ENCODE measurements at places on chromosomes 5 and 9.

GRCh38 chr5:136620621-136621020, 255.3 kb upstream of the TRPC7 start:
- DNase-seq: no peak

DNA sequence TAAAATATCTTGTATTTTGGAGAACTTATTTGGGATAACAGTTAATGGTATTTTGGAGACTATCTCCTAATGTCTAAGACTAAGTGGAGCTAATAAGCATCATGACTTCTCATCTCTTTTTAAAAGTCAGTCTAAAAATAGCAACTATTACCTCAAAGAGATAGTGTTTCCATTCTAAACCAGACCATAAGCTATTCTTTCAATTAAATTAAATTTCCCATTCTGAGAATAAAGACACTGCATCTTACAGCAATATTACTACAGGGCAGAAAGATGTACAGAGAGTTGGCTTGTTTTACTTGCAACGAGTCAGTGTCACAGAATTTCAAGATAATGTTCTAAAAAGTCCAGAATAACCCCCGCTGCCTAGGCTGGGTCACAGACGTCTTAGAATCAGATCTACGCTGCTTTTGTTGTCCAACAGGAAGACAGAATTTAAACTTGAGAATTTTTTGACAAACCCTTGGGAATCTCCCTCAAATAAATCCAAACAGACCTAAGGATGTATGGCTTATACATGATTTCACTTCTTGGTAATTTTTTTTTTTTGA, 98.9 kb downstream of the USP20 start:
- peak; percentile 38 for DNase-seq

GRCh38 chr5:148861088-148861487, 34.7 kb downstream of the ADRB2 start:
- DNase-seq: no peak

- no peak for DNase-seq
Measured at GRCh38 chr9:129323999-129324553, 146.0 kb upstream of the IER5L start.

GRCh38 chr5:76818844-76819831, at the start of gene F2RL1:
Gene F2RL1, plus strand, starts transcription at chr5:76819030. Its CDS starts 153 bp downstream, at chr5:76819183.
- DNase-seq: peak; percentile 54

DNA sequence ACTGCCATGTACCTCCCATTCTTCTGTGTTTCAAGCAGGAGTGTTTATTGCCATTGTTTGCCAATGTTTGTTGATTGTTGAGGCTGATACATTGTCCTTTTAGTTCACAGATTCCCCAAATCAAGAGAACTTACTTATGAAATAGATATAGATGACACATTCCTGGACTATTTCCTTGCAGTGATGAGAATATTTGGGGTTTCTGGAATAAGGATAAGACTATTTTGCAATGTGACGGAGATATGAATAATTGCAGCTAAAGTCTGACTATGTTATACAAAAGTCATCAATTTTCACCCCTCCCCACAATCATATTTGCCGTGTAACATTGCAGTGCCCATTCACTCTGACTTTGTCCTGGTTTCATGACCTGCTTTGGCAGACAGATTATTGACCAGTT, 460.8 kb downstream of the CDH10 start:
- peak; percentile 27 for DNase-seq

DNA sequence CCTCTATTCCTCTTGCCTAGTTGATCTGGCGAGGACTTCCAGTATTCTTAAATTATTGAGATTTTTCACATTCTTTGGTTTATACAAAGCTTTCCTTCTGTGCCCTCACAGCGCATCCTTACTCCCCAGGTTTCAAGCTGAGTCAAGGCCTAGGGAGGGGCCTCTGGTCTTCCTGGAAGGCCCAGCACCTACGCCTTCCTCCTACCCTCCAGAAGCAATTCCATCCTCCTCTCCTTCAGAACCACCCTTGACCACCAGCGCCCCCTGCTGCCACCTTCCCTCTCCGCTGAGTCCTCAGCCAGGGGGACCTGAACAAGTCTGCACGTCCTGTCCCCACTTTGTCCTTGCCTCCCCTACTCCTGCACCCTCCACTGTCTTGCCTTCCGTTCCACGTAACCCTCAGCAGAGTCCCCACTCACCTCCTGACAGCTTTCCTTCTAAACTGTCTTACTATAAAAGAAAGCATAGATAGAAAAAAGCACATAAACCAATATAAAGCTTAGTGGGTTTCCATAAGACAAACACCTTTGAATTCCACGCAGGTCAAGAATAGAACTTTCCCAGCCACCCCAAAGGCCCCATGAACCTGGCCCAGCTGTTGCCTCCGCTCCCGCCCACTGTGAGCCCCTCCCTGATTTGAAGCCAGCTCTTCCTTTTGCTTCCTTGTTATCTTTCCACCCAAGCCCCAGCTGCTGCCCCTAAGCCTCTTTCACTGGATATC, 63.0 kb upstream of the CTSL start:
- peak; percentile 72 for DNase-seq

DNA sequence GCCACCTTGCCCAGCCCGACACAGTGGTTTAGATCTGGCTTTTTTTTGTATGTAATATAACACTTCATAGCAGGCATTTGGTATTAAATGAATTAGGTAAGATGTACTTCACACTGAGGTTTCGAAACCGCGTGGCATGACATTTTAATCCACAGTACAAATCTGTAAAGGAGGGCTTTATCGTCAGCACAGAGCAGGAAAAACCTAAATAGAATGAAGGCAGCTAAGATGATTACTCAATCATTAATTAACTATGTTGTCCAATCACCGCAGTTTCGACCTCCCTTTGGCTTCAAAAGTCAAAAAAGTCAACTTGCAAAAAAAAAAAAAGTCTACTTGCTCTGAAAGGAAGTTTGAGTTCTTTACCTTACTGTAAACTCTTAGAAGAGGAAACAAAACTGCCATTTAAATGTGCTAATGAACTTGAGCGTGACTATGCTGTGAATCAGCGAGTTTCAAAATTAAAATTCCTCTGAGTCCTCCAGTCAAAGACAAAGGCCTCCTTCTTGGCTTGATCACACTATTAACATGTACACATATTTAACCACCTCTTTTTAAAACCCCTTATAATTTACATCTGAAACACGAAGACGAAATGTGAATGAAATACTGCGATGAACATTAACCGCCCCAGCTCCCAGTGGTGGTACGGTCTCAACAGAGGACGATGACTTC, 698 bp upstream of the SEC24A start:
- DNase-seq: peak; percentile 67

GRCh38 chr9:114852050-114852594, 46.3 kb upstream of the TNFSF15 start:
- peak; percentile 93 for DNase-seq

GRCh38 chr9:114433086-114433485, 45.3 kb upstream of the AKNA start:
- DNase-seq: no peak

GRCh38 chr5:115977988-115978387, 15.7 kb downstream of the LVRN start:
- peak; percentile 75 for DNase-seq

DNA sequence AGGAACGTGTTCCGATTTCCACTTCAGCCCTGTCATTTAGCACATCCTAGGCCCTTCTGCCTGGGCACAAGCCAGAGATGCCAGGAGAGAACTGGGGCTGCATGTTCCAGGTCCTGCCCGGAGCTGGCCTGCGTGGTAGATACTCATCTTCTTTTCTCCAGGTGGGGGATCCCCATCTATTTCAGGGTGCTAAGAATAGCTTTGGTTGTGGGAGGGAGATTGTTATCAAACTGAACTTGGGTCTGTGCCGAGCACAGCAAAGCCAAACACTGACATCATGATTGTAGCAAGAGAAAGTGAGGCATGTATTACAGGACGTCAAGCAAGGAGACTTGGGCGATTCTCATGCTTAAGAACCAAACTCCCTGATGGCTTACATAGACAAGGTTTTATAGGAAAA, 18.2 kb downstream of the C9orf153 start:
- no peak for DNase-seq

DNA sequence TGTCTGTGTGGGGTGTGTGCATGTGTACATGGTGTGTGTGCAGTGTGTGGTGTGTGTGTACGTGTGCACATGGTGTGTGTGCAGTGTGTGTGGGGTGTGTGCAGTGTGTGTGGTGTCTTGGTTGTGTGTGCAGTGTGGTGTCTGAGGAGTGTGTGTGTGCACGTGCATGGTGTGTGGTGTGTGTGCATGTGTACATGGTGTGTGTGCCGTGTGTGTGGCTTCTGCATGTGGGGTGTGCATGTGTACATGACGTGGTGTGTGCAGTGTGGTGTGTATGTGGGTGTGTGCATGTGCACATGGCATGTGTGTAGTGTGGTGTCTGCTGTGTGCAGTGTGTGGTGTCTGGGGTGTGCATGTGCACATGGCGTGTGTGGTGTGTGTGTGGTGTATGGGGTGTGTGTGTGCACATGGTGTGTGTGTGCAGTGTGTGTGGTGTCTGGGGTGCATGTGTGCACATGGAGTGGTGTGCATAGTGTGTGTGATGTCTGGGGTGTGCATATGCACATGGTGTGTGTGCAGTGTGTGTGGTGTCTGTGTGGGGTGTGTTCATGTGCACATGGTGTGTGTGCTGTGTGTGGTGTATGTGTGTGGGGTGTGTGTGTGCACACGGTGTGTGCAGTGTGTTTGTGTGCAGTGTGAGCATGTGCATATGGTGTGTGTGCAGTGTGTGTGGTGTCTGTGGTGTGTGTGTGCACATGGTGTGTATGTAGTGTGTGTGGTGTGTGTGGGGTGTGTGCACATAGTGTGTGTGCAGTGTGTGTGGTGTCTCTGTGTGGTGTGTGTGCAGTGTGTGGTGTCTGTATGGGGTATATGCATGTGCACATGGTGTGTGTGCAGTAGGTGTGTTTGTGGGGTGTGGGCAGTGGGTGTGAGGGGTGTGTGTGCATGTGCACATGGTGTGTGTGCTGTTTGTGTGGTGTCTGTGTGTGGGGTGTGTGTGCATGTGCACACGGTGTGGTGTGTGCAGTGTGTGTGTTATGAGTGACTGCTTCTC, 40.6 kb upstream of the ZNG1F start:
- peak; percentile 5 for DNase-seq

GRCh38 chr5:158876263-158876942, 223.3 kb downstream of the EBF1 start:
- no peak for DNase-seq

GRCh38 chr5:180137401-180138213, 66.0 kb upstream of the RNF130 start:
- no peak for DNase-seq

DNA sequence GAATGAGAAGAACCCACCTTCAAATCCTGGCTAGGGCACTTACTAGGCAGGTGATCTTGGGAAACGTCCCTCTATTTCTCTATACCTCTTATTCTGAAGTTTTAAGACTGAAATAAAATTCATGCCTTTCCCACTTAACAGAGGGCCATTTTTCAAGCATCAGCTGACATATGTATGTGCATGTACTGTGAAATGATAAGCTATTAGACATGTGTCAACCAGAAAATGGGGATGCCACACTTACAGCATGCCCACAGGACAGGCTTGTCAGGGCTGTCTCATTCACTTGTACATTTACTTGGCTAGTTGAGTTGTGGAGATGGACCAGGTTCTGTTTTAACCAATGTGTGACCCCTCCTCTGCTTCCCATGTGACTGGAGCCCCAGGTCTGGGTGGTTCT, 78.5 kb downstream of the C9orf152 start:
- DNase-seq: no peak

DNA sequence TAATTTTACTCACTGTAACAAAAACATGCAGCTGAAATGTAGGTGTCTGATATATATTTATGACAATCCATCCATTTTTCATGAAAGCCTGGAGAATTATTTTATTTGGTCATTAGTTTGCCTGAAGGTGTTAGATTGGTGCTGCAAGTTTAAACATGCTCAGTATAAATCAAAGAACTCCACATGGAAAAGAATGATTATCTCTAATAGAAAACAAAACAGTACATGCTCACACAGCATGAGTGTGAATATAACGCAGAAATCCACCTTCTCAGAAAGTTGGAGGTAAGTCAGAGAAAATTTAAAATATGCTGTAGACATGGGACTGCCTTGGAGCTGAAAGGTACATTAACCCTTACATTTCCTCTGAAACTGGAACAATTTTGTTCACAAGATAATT, 165.5 kb upstream of the RGS7BP start:
- DNase-seq: no peak
